ENCODE measurements at places on chromosomes 1 and 21. TPM values are rescaled to one million over a fixed set of nuclear protein-coding genes. Genes with fewer than 3 reads are reported as not detected.
A peak's percentile ranks its signal among the peaks of the same experiment; 100 is the strongest.

DNA sequence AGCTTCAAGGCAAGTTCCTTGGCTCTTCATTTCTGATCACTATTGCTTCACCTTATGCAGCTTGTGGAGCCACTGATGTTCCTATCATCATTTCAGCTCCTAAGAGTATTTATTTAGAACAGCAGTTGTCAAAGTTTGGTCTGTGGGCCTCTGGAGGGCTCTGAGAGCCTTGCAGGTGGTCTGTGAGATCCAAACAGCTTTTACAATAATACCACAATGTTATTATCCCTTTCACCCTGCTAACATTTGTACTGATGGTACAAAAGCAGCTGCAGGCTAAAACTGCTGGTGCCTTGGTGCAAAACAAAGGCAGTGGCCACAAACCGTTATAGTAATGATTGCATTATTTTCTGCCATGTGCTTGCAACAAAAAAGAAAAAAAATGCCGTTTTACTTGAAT, 33.8 kb downstream of the PATJ start:
- DNase-seq, result no peak

The ASPM gene
- 5.3 TPM for polyA plus RNA-seq

The FBLIM1 gene
- polyA plus RNA-seq, result 436 TPM

DNA sequence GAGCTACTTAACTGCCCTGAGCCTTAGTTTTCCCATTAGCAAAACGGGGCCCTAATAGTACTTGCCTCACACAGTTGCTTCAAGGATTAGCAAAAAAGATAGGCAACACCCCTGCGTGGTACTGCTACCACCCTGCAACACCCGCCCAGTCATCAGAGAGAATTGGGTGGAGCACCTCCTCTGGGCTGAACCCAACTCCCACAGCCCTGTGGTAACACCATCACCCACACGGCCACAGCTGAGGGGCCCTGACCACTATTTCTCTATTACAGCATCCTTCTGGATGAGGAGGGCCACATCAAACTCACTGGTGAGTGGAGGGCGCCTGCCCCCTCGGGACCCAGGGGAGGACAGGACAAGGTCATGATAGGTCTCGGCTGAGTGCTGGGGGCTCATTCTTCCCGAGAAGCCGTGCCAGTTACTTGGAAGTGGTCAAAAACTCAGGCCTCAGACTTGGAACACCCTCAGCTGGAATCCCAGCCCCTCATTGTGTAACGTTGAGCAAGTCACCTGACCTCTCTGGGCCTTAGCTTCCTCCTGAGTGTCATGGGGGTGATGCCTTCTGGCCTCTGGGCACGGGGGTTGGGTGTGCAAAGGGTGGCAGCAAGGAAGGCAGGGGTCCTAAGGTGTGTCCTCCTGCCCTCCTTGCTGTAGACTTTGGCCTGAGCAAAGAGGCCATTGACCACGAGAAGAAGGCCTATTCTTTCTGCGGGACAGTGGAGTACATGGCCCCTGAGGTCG, 24.6 kb downstream of the RPS6KA1 start:
- DNase-seq, result no peak

DNA sequence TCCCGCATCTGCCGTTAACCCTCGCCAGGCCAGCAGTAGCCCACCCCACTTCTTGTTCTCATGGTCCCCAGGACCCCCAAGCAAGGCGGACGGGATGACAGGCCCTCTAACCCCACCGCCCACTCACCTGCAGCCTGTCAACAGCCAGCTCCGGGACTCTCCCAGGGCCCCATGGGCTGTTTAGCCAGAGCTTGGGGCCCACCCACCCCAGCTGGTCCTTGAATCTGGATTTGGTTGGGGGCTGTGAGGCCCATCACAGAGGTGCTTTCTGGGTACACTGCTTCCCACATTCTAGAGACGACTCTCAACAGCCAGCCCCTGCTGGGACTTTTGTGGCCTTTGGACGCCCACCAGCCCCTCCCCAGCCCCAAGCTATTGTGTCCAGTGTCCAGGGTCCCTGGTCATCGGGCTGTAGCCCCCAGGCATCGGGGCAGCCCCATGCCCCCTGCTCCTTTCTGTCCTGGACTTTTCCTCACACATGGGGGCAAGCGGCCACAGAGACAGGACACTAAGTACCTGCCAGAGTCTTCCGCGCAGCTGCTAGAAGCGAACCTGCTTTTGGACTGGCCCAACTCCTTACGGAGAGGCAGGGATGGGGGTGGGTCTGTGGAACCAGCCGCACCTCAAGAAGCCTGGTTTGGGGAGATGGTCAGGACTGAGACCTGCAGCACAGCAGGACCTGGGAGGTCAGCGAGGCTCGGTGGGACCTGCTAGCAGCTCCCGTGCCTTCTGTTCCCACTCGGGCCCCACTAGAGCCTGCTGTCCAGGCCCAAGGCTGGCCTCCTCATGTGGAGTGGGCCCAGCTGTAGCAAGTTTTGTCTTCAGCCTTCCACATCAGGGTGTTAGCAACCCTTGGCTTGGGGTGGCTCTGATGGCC, 208.1 kb upstream of the VAMP3 start:
- no peak for DNase-seq

DNA sequence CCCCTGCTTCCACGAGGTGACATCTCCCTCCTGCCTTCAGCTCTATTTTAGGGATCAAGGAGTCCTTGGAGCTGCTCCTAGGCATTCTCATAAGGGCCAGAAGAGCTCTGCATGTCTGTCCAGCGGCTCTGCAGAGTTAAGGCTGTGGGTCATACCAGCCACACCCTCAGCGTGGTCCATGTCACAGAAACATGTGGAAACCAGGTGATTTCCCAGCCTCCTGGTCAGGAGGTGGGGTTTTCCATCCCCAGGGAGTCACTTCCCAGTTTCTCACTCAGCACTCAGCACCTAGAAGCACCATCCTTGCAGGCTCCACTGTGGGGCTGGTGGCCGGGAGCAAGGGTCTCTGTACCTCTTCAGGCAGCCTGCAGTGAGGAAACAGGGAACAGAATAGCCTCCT, 1.4 kb upstream of the TNFRSF1B start:
- DNase-seq, result no peak

The CALML6 gene
- 0.19 TPM for polyA plus RNA-seq

The IL12RB2 gene
- 0.05 TPM for polyA plus RNA-seq

GRCh38 chr1:30758785-30759380, 1.3 kb upstream of the LAPTM5 start:
- DNase-seq, result peak; percentile 32

GRCh38 chr1:151867765-151868411, 14.4 kb upstream of the THEM5 start:
- peak; percentile 81 for DNase-seq

GRCh38 chr1:58119971-58120370, 426.6 kb downstream of the OMA1 start:
- DNase-seq, result no peak

GRCh38 chr1:57089221-57089620, 123.4 kb upstream of the C8B start:
- no peak for DNase-seq

DNA sequence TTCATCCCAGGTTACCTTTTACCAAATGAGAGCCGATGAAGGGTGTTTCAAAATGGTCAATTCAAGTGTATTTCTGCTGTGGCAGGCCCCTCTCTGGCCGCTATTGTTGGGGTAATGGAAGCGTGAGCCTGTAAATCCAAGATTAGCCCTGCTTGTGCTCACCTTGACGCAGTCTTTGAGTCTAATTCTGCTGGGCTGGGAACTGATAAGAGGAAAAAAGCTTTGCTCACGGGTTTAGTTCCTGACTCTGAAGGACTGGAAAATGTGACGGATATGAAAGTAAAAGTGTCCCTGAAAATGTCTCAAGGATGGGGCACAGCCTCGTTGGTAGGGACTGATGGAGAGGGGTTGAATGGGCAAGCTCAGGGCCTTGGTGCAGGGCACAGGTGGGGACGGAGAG, 125.9 kb upstream of the GALNT2 start:
- no peak for DNase-seq

GRCh38 chr1:185260611-185261010, 56.4 kb downstream of the IVNS1ABP start:
- DNase-seq, result peak; percentile 47

The EVI5 gene
- 5.0 TPM for polyA plus RNA-seq

GRCh38 chr1:234141006-234141405, 232.2 kb upstream of the COA6 start:
- no peak for DNase-seq

The MLLT11 gene
- polyA plus RNA-seq, result 25.2 TPM

DNA sequence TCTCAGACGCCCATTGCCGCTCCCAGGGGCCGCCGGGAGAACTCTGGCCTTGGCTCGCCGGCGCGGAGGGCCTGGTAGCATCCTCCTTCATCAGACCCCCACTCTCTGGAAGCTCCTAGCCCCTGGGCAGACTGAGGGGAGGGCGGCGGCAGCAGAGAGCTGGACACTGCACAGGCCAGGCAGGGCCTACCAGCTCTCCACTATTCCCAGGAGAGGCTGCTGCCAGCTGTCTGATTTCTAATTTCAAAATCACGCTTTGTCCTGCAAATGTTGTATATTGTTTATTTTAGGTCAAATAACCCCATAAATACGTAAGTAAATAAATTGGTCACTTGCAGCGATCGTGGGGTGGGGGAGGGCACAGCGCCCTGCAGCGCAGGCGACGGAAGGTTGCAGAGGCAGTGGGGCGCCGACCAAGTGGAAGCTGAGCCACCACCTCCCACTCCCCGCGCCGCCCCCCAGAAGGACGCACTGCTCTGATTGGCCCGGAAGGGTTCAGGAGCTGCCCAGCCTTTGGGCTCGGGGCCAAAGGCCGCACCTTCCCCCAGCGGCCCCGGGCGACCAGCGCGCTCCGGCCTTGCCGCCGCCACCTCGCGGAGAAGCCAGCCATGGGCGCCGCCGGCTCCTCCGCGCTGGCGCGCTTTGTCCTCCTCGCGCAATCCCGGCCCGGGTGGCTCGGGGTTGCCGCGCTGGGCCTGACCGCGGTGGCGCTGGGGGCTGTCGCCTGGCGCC, at the start of gene MTARC1:
Gene MTARC1, plus strand, starts transcription at position 577 of the 732 bp plus-strand sequence. Its CDS starts 32 bp downstream, at position 609.
- peak; percentile 39 for DNase-seq

- no peak for DNase-seq
Measured at GRCh38 chr1:165395478-165395877, 39.0 kb upstream of the LMX1A start.

GRCh38 chr1:209249280-209249670, 334.2 kb upstream of the CAMK1G start:
- no peak for DNase-seq

The PYHIN1 gene
- polyA plus RNA-seq, result not detected

The KLF17 gene
- not detected for polyA plus RNA-seq

DNA sequence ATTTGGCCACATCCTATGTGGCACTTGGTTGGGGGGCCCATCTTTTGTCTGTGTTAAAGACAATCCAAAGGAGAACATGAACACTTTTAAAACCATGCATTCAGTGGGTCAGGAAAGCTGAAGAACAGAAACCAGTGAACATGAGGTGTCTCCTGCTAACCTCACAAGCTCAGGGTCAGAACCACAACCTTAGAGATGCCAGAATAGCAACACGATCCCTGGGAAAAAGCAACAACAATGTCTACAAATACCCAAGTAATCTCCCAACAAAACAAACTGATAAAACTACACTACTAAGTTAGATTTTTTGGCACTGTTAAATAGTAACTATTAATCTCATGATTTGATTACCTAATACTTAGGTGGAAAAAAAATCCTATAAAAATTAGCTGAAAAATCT, 34.1 kb upstream of the GNG4 start:
- no peak for DNase-seq

DNA sequence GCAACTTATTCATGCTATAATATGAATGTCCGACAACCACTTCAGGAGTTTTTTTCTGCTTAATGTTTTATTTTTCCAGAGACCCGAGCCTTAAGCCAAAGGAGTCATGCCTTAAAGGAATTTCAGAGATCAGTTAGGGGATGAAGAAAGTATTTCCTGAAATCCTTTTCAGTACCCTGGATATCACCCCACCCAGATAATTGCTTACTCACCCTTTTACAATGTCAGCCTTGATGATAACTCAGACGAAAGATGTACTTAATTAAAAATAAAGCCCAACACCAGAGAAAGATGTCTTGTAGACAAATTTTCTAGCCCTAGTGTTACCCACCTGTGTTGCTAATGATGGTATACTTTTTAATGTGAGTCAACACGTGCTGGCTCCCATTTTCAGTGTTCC, 124.1 kb downstream of the XCL2 start:
- no peak for DNase-seq

The CD101 gene
- 0.04 TPM for polyA plus RNA-seq

DNA sequence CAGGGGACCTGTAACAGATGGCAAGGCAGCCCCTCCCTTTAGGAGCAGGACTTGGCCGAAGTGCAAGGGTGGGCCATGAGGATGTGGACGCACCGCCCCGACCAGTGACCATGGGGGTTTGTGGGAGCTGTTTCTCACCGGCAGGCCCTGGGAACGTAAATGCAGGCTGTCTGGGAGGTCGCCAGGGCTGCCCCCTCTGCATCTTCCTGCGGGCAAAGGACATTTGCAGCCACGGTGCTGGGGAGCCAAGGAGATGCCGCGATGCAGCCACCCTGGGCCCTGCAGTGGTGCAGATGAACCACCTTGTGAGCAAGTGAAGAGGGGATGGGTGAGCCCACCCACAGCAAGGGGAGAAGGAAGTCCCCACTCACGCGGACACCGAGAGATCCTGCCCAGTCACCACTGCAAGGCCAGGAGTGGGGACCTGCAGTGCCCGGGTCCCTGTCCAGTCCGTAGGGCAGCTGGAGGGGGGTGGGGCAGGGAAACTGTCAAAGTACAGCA, 121.1 kb downstream of the SIK1 start:
- no peak for DNase-seq

The FUCA1 gene
- 5.6 TPM for polyA plus RNA-seq

- peak; percentile 89 for DNase-seq
Measured at GRCh38 chr1:72283307-72284083, 1.2 kb upstream of the NEGR1 start.

GRCh38 chr1:203178821-203179666, 3.4 kb upstream of the MYBPH start:
- no peak for DNase-seq

DNA sequence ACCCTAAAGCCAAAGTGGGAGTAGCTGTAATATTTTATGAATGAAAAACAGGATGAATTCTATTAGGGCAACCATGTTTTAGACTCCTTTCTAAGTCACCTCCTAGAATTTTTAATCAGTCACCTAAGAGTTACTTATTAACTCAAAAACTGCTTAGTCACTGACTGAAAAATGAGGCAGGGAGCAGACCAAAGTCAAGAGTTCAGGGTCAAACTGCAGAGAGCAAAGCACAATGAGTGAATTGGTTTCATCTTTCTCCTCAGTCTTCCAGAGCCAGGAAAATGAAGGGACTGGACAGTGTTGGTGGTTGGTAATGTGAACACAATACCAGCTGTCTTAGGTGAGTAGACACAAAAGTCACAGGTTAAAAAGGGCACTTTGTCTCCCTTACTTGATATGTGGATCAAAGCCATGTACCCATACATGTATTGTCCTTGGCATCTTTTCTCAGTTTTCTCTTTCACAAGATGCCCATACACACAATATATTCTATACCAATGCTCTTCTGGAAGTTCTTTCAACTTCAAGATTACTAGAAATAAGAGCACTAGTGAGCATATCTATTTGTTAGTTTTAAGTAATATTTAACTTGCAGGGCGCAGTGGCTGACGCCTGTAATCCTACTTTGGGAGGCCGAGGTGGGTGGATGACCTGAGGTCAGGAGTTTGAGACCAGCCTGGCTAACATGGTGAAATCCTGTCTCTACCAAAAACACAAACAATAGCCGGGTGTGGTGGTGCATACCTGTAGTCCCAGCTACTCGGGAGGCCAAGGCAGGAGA, 42.2 kb downstream of the ATP1B1 start:
- no peak for DNase-seq
